ENCODE measurements at places on chromosomes 7 and 10.

DNA sequence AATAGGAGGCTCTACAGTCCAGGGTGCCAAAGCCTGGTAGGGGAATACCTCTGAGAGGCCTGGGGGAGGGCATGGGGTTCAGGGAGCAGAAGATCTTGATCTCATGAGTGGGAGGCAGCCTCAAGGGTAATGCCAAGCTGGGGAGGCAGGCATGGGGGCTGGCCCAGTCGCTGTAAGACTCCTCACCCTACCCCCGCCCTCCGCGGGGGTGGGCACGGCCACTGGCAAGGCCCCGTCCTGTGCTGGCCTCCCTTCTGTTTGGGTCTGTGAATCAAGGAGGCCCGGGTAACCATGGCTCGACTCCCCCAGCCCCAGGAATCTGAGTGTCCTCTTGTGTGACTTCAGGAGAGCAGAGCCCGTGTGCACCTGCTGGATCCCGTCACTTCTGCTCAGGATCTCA lies 473.9 kb downstream of the PLXNA4 start:
- no peaks in the 10 kb centered on the region for H3K4me1 ChIP-seq
- no peaks in the 10 kb centered on the region for H3K27me3 ChIP-seq
- DNase-seq = no peak

GRCh38 chr7:925601-926000 lies 28.9 kb downstream of the ADAP1 start:
- H3K27ac ChIP-seq = no peak overlapping the region
- no peaks in the 10 kb centered on the region for H3K4me1 ChIP-seq
- no peak overlapping the region for H3K4me3 ChIP-seq
- H3K36me3 ChIP-seq = no peaks in the 10 kb centered on the region
- H3K27me3 ChIP-seq = no peaks in the 10 kb centered on the region

GRCh38 chr10:36345807-36346206 lies 703.7 kb upstream of the FZD8 start:
- no peak overlapping the region for H3K4me3 ChIP-seq

DNA sequence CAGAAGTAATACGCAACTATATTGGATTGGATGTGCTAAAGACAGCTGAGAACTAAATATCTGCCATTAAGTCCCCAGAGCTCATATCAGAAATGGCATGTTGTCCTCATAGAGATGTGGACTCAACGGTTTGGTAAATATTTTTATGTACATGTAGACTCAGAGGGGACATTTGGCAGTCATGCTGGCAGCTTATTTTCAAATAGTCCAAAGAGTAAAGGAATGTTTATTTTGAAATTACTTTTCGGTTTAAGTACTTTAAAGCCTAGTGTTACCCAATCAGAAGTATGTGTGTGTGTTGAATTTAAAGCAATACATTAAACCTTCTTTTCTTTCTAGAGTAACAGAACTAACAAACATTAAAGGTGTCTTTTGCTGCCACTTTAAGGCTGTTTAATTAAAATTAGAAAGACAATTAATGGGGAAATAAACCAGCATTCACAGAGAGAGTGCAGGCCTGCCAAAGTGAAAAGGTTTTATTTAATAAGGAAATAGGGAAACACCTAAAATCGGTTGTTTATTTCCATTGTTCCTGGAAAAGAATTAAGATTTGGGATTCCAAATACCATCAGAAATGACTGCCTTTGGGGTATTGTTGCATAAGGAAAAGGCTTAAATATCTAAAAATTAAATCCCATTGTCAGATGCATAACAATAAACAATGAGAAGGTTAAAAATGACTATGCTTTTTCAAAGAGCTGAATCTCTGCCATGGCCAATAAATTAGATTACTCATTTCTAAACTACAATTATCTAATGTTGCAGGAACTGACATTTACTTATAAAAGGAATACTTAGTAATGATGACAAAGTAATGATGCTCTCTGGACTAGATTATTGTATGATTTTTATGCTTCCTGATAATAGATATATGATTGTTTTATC lies 113.4 kb upstream of the AHR start:
- peaks cover 8% of the 10 kb centered on the region for H3K4me1 ChIP-seq
- H3K4me3 ChIP-seq = no peak overlapping the region
- no peak overlapping the region for H3K27ac ChIP-seq
- no peaks in the 10 kb centered on the region for H3K27me3 ChIP-seq
- no peak for DNase-seq

DNA sequence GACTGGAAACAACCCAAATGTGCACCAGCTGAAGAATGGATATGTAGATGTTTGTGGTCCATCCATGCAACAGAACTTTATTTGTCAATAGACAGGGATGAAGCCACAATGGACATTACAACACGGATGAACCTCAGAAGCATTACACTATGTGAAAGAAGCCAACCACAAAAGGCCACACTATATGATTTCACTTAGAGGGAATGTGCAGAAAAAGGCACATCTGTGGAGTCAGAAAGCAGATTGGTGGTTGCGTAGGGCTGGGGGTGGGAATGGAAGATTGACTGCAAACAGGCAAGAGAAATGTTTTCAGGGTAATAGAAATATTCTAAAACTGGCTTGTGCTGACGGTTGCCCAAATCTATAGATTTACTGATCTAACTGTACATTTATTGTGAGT lies 34.3 kb upstream of the WASHC2A start:
- H3K27ac ChIP-seq = no peak overlapping the region
- no peaks in the 10 kb centered on the region for H3K27me3 ChIP-seq
- no peak for DNase-seq
- no peak overlapping the region for H3K4me3 ChIP-seq
- H3K36me3 ChIP-seq = no peaks in the 10 kb centered on the region
- no peaks in the 10 kb centered on the region for H3K4me1 ChIP-seq

DNA sequence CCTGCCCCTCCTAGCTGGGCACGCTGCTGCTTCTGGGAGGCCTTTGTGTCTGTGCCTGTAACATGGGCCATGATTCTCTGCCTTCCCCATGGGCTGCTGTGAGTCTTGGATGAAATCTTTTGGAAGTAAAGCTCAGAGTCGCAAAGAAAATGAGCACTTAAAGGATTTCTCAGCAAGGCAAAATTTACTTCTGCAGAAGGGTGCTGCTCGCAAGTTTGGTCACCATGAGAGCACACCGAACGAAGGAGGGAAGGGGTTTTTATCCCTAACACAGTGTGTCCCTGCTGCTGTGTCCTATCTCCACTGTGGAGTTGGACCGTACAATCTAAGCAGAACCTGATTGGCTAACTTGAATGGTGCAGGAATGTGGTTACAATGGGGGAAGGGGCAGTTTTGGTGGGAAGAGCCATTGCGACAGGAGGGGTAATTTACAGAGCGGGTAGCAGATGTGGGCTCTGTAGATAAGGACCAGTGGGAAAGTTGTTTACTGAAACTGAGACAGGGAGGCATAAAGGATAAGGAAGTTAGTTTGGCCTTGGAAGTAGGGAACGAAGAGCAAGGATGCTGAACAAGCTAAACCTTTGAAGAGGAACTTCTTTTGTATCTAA lies 57.5 kb downstream of the FANK1 start:
- H3K4me3 ChIP-seq = no peak overlapping the region
- H3K27me3 ChIP-seq = no peaks in the 10 kb centered on the region
- H3K27ac ChIP-seq = no peak overlapping the region
- H3K4me1 ChIP-seq = no peaks in the 10 kb centered on the region
- no peaks in the 10 kb centered on the region for H3K36me3 ChIP-seq

DNA sequence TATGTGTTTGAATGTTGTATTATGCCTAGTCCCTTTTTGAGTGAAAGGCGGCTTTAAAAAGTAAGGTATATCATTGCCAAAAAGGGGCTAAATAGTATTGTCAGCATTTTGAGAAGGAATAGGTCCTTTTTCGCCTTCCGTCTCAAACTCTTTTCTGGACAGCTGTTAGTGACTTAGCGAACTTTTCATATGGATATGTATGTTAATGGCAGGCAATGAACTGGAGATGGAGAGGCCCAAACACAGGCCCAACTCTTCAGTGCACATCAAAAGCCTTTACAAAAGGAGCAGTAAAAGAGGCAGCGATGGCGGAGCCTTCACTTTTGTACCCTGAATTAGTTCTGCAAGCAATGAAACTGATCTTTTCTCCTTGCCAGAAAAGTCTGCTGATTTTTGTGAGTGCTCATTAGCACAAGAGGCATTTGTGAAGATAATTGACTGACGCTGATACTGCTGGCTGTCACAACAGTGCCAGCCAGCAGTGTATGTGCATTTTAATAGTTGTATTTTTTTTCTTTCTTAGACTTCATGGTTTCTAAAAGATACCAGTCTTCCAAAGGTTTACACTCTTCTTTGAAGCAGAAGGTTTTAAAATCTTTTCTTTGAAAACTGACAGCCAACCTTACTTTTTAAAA lies 243.7 kb upstream of the SP8 start:
- peaks cover 60% of the 10 kb centered on the region for H3K4me1 ChIP-seq
- no peaks in the 10 kb centered on the region for H3K36me3 ChIP-seq
- H3K27ac ChIP-seq = peak overlapping the region; percentile 12
- H3K4me3 ChIP-seq = peak overlapping the region; percentile 14

GRCh38 chr7:84513061-84513460 lies 318.5 kb upstream of the SEMA3A start:
- peaks cover 4% of the 10 kb centered on the region for H3K4me1 ChIP-seq
- no peak overlapping the region for H3K4me3 ChIP-seq
- no peak for DNase-seq
- H3K36me3 ChIP-seq = no peaks in the 10 kb centered on the region
- no peaks in the 10 kb centered on the region for H3K27me3 ChIP-seq

DNA sequence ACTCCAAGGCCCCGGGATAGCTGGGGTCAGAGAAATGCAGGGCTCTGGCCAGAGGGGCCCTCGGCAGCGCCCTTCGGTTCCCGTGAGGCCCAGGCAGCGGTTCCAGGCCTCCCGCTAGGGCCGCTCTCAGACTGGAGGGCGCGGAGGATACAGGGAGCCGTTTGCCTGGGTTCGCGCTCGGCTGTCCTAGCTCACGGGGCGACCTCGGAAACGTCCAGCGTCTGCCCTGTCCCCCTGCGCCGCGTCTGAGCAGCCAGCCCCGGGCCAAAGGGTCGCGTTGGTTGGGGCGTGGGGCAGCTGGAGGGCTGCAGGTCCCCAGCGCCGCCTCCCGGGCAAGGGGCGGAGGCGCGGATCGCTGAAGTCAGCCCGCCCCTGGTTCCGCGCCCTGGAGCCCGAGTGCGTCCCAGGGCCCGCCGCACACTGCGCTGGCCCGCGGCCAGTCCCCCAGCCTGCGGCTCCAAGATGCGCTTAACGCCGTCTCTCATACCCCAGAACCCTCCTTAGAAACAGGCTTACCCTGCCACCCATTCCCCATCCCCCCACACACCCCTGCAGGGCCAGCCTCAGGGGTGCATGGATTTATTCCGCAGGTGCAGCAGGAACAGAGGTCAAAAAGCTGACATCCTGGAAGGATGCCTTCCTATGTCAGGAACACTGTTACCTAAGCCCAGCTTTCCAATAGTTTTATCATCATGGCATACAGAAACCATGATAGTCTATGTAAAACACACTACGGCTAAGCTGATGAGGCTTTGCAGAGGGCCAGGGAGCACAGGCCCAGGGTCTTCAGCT lies 22.1 kb upstream of the OPN4 start:
- H3K27me3 ChIP-seq = peaks cover 26% of the 10 kb centered on the region
- H3K4me1 ChIP-seq = peaks cover 4% of the 10 kb centered on the region
- H3K27ac ChIP-seq = no peak overlapping the region
- no peaks in the 10 kb centered on the region for H3K36me3 ChIP-seq
- peak; percentile 94 for DNase-seq

- no peak for DNase-seq
- H3K4me3 ChIP-seq = no peak overlapping the region
- H3K27me3 ChIP-seq = no peaks in the 10 kb centered on the region
- no peak overlapping the region for H3K27ac ChIP-seq
- H3K4me1 ChIP-seq = peaks cover 49% of the 10 kb centered on the region
Measured at GRCh38 chr7:47331179-47331565, 250.7 kb downstream of the TNS3 start.

- no peak overlapping the region for H3K4me3 ChIP-seq
- H3K4me1 ChIP-seq = peaks cover 7% of the 10 kb centered on the region
- H3K27ac ChIP-seq = no peak overlapping the region
Measured at GRCh38 chr7:16203065-16203464, 218.3 kb downstream of the CRPPA start.

- no peak overlapping the region for H3K4me3 ChIP-seq
- no peaks in the 10 kb centered on the region for H3K36me3 ChIP-seq
- peaks cover 6% of the 10 kb centered on the region for H3K4me1 ChIP-seq
- H3K27me3 ChIP-seq = no peaks in the 10 kb centered on the region
Measured at GRCh38 chr7:116933465-116933864, 19.8 kb upstream of the ST7 start.

DNA sequence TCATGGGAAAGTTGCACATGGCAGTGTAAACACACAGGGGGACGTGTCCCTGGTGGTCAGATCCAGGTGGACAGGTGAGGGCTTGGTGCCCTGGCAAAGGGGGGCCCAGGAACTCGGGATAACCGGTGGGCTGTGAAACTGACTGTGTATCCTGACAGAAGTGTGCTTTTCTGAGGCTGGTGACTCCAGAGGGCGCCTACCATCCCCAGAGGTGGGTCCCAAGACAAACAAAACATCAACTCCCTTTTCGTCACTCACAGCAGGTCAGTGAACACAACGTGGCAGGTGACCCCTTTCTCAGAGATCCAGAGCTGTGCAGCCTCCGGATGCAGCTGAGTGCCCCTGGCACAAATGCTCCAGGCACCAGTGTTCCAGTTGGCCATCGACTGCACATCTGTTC lies 56.0 kb upstream of the DDC start:
- peaks cover 4% of the 10 kb centered on the region for H3K36me3 ChIP-seq
- no peaks in the 10 kb centered on the region for H3K4me1 ChIP-seq
- H3K27me3 ChIP-seq = no peaks in the 10 kb centered on the region
- no peak overlapping the region for H3K27ac ChIP-seq
- no peak overlapping the region for H3K4me3 ChIP-seq

GRCh38 chr10:129755158-129755591 lies 208.9 kb downstream of the EBF3 start:
- H3K36me3 ChIP-seq = no peaks in the 10 kb centered on the region
- no peaks in the 10 kb centered on the region for H3K4me1 ChIP-seq
- H3K4me3 ChIP-seq = no peak overlapping the region
- no peak overlapping the region for H3K27ac ChIP-seq
- H3K27me3 ChIP-seq = no peaks in the 10 kb centered on the region
- DNase-seq = no peak

DNA sequence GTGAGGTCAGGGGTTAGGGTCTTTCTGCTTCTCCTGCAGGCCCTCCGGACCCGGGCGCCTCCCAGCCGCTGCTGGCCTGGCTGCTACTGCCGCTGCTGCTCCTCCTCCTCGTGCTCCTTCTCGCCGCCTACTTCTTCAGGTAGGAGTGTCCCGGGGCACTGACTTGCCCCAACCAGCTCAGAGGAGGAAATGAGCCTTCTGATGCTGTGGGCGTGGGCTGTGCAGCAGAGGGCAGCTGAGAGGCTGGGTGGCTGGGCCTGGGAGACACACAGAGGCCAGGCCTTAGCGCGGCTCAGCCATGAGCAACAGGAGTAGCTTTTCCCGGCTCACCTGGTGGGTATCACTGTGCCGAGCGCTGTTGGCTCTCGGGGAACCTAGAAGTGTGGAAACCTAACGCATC lies 78.9 kb downstream of the MKI67 start:
- no peak overlapping the region for H3K27ac ChIP-seq
- H3K36me3 ChIP-seq = no peaks in the 10 kb centered on the region
- peak; percentile 71 for DNase-seq
- no peaks in the 10 kb centered on the region for H3K27me3 ChIP-seq
